Epithelial cell of esophagus (primary cell): ENCODE measurements at places on chromosomes 1 and 21.

GRCh38 chr1:64039390-64039926, 164.0 kb upstream of the UBE2U start:
- DNase-seq, result peak; percentile 98

DNA sequence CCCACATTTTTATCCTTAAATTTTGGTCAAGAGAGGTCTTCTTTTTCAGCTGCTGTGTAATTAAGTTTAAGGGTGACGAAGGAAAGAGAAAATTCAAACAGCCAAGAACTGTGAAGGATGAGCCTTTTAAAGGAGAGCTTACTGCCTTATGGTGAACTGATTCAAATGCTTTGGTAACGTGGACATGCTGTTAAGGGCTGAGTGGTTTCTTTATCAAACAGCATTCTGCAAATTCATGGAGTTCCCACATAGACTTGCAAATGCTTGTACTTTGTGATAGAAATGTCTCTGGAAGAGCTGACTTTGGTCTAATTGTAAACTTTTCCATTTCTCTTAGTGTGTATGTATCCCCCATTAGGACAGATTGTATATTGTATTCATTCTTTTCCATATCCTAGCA, 93.8 kb downstream of the CHD1L start:
- no peak for DNase-seq

DNA sequence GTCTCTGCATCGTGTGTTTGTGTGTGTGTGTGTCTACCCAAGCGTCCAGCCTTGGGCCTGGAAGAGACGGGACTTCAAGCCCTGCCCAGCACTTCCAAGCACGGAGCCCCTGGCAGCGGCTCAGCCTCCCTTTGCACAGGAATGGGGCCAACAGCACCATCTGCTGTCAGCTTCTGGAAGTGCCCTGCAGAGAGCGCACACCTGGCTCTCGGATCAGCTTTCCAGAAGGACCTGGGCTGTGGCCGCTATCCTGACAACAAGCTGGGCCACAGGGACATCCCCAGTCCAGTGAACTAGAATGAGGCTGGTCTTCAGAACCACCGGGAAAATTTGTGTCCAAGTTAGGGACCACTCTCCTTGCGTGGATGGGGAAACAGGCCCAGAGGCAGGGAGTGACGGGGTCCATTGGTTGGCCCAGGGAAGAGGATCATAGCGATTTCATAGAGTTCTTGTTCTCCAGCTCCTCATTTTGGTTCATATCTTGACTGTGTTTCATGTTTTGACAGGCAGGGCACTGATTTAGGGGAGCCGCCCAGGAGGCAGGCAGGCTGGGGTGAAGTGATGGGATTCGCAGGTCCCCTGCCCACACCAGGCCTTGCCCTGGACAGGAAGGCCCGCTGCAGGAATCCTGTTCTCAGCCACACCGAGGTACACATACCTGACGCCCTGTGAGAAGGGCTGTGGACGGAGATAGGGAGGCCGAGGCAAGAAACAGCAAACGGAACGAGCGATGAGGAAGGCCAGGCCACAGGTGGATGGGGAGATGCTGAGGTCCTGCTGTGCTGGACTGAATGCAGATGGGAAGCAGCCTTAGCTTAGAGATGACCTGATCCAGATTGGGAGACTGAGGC, 38.4 kb downstream of the TAS1R2 start:
- peak; percentile 65 for DNase-seq

- no peak for DNase-seq
These were observed 4.5 kb downstream of the KLHDC7A start for GRCh38 chr1:18485227-18485626.

- DNase-seq, result no peak
These were observed 131.1 kb downstream of the TMEM53 start for GRCh38 chr1:44543064-44543744.
